ENCODE measurements at places on chromosomes 11 and 22.

- no peak for DNase-seq
Measured at GRCh38 chr11:77300695-77301094, 791 bp downstream of the GDPD4 start.

DNA sequence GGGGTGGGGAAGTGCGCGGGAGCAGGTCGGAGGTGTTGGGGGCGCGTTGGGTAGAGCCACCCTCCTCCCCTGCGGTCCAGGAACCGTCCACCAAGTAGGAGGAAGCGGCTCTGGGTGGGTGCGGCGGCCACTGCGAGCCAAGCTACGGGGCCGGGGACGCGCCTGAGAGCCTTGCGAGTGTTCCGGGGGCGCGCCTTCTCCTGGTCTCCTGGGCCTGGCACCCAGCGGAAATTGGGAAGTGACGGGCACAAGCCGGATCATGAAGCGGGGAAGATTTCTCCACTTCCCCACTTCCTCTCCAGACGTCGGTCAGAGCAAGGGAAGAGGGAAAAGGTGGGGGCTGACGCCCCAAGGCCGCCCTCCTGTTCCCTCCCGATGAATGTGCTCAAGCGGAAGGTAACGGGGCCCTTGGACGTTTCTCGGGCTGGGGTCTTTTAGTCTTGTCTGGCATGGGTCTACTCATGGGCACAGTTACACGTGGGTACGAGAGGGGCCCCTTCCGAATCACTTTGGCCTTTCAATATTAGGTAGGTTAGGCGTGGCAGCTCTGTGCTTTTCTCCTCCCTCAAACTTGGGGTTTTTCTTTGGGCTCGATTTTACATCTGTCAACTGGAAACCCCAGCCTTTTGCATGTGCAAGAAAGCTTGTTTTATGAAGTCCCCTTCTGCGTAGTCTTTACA is 865 bp downstream of the RBM14 start:
- peak; percentile 65 for DNase-seq

DNA sequence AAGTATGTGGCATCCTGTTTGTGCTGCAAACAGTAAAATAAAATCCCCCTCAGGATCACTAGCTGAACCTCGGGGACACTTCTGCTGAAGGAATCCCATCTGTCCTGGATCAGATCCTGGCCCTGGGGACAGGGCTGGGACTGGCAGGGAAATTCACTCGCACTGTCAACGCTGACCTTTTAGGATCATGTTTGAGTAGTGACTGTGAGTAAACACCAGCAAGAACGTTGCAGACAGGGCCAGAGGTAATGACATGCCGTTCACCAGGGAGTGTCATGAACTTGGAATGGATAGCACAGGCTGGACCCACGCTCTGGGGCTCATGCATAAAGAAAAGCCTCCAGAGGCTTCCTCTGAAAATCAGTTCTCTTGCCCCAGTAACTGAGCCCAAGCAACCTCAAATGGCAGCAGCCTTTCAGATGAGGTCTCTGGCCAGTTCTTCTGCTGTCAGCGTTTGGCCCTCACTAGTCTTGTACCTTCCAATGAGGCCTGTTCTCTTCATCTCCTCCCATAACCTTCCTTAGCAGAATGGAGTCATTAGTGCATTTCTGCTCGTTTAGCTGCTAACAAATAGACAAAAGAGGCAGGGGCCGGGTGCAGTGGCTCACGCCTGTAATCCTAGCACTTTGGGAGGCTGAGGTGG is 51.0 kb upstream of the BARX2 start:
- no peak for DNase-seq

DNA sequence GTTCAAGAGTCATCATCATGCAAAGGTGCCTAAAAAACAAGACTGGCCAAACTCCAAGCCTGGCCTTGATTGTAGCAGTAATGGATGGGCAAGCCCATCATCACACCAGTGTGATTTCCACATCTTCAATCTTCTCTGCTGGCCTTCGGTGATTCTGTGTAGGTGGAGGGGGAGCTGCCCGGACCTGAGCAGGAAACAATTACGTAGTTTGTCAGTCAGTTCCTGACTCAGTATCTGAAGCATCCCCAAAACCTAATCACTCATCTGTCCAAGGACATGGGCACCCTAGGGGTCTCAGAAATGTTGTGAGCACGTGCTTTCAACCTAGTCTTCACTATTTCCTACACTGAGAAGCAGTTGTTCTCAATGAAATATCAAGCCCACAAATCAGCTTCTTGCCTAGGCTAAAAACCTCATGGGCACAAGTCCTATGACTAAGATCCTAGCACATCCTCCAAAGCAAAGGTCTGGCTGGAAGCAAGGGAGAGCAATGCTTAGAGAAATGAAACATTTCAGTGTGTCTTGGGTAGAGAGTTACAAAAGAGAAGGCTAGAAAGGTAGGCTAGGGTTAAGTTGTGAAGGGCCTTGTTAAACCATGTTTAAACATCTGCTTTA is 24.6 kb downstream of the ATG16L2 start:
- DNase-seq, result no peak

DNA sequence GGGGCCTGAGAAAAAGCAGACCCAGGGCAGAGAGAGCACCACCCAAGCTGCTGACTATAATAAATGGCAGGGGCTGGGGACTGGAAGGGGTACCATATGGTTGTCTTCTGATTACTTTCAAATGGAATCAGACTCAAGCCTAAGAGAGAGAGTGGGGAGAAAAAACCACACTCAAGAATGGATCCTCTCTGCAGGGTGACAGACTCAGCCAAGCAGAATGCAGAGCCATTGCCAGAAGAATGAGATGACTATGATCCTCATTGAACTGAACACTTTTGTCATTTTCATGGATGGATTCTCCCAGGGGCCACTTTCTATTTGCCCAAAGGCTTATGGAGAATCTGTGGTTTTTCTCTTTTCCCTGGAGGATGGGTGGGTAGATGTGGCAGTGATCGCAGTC is 8.7 kb downstream of the UBASH3B start:
- DNase-seq, result no peak
